CD4-positive, alpha-beta T cell (primary cell): ENCODE measurements at places on chromosomes 5 and 9. TPM values are rescaled to one million over a fixed set of nuclear protein-coding genes. Genes with fewer than 3 reads are reported as not detected.

DNA sequence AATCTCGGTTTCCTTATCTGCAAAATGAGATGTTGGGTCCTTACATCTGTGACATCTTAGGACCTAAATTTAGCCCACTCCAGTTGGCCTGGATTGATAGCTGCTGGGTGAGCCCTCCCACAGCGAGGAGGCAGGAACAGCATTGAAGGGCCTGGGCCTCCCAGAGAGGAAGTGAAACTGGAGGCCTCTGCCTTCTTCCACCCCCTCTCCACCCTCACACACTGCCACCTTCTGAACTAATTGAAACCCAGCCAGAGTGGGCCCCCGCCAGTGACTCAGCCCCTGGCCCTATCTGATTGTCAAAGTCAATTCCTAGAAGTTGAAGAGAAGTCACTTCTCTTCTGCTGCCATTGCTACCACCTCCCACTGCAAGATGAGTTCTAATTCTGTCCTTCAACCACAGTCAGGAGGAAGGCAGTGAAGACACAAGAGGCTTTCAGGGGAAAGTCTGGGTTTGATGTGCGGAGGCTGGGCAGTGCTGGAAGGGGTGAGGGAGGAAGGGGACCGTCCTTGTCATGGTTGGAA lies 55.2 kb upstream of the NEK6 start:
- H3K36me3 ChIP-seq, result no peaks in the 10 kb centered on the region
- DNase-seq, result peak; percentile 26
- H3K4me3 ChIP-seq, result no peak overlapping the region
- no peak overlapping the region for H3K27ac ChIP-seq

- DNase-seq, result no peak
- H3K27ac ChIP-seq, result no peak overlapping the region
- H3K4me1 ChIP-seq, result no peaks in the 10 kb centered on the region
- no peaks in the 10 kb centered on the region for H3K27me3 ChIP-seq
These were observed 147.0 kb downstream of the DCP2 start for GRCh38 chr5:113123618-113124017.

DNA sequence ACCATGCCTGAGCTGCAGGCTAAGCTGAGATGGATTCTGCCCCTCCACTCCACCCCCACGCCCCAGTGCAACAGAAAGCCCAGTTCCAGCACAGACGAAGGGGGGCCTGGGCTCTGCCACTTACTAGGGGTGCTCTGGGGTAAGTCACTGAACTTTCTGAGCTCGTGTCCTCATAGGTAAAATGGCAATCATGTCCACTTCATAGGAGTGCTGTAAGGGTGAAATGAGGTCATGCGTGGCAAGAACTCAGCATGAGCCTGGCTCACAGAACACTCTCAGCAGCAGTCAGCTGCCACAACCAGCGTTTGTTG lies 8.4 kb upstream of the PSD2 start:
- H3K4me1 ChIP-seq, result peaks cover 17% of the 10 kb centered on the region
- H3K36me3 ChIP-seq, result no peaks in the 10 kb centered on the region
- H3K27ac ChIP-seq, result no peak overlapping the region
- H3K27me3 ChIP-seq, result peaks cover 10% of the 10 kb centered on the region
- H3K4me3 ChIP-seq, result peak overlapping the region; percentile 65
- DNase-seq, result no peak

GRCh38 chr5:96675882-96676281 lies 13.7 kb downstream of the CAST start:
- H3K36me3 ChIP-seq, result peaks cover 34% of the 10 kb centered on the region
- no peak for DNase-seq
- no peaks in the 10 kb centered on the region for H3K4me1 ChIP-seq
- H3K27ac ChIP-seq, result no peak overlapping the region

ANGPTL2 gene
- not detected for total RNA-seq

EPB41L4B gene
- not detected for total RNA-seq

DNA sequence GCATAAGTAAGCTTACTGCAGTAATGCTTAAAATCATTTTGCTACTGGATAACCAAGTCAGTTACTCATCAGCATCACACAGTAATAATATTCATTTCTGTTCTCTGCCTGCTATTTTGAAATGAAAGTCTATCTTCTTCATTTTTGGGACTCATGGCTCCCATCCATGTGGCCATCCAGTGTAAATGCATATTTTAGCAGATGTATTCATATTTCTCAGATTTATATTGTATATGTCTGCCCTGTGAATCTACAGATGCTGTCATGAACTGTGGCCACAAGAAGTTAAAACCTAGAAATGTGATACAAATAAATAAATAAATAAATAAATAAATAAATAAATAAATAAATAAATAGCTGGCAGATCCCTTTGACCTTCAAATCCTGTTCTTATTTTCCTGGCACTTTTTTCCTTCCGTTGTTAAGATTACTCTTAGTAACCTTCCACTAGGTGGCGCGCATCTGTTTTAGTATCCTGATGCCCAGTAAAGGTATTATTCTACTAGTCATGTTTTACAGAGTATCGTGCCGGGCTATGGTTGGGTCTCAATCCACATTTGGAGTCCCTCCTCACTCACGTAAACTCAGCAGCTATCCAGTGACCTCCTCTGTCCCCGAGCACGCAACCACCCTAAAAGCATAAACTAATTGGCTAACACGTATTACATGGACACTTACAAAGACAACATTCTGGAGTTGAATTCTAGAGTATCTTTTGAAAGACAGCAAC lies 79.2 kb upstream of the IL7R start:
- H3K27ac ChIP-seq, result no peak overlapping the region
- H3K36me3 ChIP-seq, result no peaks in the 10 kb centered on the region
- peak; percentile 71 for DNase-seq
- peak overlapping the region; percentile 7 for H3K4me3 ChIP-seq
- H3K27me3 ChIP-seq, result no peaks in the 10 kb centered on the region

DNA sequence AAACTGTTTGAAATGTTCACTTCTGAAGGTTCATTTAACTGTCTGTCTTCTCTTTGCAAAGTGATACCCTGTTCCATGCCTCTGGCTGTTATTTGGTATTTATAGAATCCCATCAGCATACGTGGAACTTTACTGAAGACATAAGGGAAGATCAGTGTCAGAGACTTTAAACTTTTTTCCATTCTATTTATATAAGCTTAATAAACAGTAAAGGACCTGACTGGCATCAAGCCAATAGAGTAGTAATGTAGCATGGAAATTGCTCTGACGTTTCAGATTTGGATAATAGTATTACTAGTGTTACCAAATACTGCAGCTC lies 94.9 kb upstream of the MINAR2 start:
- H3K4me3 ChIP-seq, result no peak overlapping the region
- H3K4me1 ChIP-seq, result no peaks in the 10 kb centered on the region
- H3K36me3 ChIP-seq, result no peaks in the 10 kb centered on the region

GRCh38 chr5:167716126-167716775 lies 575.2 kb upstream of the WWC1 start:
- no peak overlapping the region for H3K27ac ChIP-seq
- H3K4me3 ChIP-seq, result no peak overlapping the region
- H3K36me3 ChIP-seq, result no peaks in the 10 kb centered on the region
- H3K4me1 ChIP-seq, result no peaks in the 10 kb centered on the region
- no peaks in the 10 kb centered on the region for H3K27me3 ChIP-seq

DDX4 gene
- total RNA-seq, result not detected
